Activated CD8-positive, alpha-beta memory T cell treated with anti-CD3 and anti-CD28 coated beads for 4 hours (primary cell): ENCODE measurements at places on chromosomes 4 and X.

DNA sequence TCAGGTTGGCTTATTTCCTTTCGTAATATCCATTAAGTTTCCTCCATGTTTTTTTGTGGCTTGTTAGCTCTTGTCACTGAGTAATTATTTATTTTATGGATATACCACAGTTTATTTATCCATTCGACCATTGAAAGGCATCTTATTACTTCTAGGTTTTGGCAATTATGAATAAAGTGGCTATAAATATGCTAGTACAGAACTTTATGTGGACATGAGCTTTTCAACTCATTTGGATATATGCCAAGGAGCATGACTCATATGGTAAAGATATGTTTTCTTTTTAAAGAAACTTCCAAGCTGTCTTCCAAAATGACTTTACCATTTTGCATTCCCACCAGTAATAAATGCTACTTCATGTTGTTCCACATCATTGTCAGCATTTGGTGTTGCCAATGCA is 803.6 kb downstream of the GLUD2 start:
- no peak for DNase-seq

DNA sequence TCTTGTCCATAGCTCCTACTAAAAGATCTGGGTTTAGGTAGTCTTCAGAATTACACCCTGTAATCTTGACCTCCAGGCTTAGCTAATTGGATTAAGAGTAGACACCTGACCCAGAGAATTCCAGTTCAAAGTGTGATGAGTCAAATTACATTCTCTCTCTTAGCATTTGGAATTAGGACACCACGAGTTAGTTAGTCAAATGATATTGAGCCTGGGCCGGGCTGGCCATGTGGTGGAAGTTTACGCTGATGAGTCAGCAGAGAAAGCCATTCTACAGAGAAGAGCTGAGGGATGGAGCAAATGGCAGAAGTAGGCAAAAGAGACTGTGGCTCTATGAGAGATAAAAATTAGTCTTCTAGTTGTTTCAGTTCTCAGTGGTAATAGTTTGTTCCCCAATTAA is 31.1 kb downstream of the CEP44 start:
- no peak for DNase-seq

DNA sequence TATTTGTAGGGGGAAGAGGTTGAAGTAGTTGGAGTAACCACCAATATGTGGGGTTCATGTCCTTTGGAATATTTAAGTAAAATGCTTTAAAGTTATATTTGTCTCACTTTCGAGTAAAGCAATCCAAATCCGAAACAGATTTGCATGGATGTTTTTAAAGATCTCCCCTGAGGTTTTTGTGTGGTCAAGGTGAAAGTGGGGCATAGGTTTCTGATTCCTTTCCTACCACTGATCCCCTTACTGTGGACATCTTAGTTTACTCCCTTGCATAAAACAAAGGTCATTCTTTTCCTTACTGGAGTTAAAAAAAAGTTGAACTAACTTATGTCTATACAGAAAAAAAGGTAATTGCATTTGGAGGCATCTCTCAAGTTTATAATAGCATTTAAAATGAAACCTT is 71.9 kb upstream of the PHOX2B start:
- no peak for DNase-seq

- no peak for DNase-seq
These were observed 729.3 kb upstream of the ACTRT1 start for GRCh38 chrX:128781506-128781905.

- no peak for DNase-seq
These were observed 48.6 kb upstream of the PARM1 start for GRCh38 chr4:74884266-74884665.

GRCh38 chrX:70087857-70088630 is 25.8 kb downstream of the OTUD6A start:
- no peak for DNase-seq

DNA sequence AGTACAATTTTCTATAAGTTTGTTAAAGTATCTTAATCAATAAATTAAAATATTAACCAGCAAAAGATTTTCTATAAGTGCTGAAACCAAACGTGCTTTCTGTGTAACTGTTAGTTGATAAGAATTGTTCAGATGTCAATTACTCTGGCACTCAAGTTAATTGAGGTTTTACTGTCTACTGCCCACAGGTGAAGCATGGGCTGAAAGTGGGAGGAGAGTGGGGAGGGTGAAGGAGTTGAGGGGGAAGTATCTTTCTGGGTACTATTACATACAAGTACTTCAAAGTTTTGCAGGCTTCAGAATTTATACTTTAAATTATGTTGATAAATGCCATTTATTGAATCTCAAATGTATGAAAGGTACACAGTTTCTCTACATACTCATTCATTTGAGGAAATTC is 19.1 kb upstream of the CXCL3 start:
- no peak for DNase-seq

GRCh38 chr4:169024762-169025161 is 14.7 kb upstream of the CBR4 start:
- DNase-seq, result no peak

DNA sequence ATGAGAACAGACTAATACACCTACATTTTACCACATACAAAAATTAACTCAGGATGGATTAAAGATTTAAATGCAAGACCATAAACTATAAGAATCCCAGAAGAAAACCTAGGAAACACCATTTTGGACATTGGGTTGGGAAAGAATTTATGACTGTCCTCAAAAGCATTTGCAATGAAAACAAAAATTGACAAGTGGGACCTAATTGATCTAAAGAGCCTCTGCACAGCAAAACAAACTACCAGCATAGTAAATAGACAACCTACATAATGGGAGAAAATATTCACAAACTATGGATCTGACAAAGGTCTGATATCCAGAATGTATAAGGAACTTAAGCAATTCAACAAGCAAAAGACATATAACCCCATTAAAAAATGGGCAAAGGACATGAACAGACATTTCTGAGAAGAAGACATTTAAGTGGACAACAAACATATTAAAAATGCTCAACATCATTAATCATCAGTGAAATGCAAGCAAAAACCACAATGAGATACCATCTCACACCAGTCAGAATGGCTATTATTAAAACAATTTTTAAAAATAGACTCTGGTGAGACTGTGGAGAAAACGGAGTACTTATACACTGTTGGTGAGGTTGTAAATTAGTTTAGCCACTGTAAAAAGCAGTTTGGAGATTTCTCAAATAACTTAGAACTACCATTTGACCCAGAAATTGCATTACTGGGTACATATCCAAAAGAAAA is 221.7 kb upstream of the DIPK2B start:
- no peak for DNase-seq

GRCh38 chr4:1480720-1481119 is 74.5 kb upstream of the NKX1-1 start:
- DNase-seq, result no peak

GRCh38 chrX:20680998-20681397 is 414.3 kb upstream of the RPS6KA3 start:
- no peak for DNase-seq

DNA sequence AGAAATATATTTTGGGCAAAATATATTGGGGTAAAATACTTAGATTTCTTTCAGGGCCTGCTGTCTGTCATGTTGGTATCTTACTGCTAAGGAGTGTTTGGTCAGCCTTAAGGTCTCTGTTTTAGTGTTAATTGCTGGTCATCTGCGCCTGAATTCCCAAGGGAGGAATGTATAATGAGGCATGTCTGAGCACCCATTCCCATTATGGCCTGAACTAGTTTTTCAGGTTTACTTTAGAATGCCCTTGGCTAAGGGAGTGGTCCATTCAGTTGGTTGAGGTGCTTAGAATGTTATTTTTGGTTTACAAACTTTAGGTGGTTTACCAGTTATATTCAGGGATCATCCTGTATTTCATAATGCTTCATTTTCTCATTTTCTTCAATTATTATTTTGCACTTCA is 125.9 kb downstream of the CFAP299 start:
- no peak for DNase-seq

- no peak for DNase-seq
These were observed 16.4 kb upstream of the PRSS48 start for GRCh38 chr4:151260526-151260925.

GRCh38 chr4:26955241-26955640 is 94.6 kb downstream of the STIM2 start:
- no peak for DNase-seq

DNA sequence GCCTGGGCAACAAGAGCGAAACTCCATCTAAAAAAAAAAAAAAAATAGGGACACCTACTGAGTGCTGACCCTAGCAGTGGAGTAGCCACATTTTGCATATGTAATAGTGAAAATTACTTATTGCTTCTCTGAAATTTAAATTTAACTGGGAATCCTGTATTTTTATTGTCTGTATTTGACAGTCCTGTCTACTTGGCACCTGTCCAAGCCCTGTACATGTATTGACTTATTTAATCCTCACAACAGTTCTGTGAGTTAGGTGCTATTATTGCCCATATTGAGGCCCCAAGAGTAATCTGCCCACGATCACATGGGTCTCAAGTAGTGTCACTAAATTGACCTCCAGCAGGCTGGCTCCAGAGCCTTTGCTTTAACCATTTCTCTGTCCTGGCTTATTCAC is 81.6 kb downstream of the WDR19 start:
- no peak for DNase-seq

DNA sequence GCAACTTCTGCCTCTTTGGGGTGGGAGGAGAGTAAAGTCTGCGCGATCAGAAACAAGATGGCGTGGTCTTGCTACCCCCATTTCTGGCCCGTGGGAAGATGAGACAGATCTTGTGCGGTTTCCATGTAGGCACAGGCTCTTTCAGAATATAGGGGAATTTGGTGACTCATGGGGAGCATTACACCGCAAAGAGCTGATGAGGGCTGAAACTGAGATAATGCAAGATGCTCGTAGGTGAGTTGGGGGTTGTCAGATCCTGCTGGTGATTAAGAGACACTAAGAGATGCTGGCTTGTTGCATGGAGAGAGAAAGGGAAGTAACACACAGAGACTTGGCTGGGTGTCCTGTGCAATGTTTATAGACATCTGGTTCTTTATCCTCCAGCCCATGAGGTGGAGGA is 1.5 kb downstream of the EVC start:
- DNase-seq, result no peak

GRCh38 chr4:137446071-137446470 is 86.2 kb downstream of the PCDH18 start:
- DNase-seq, result no peak

- DNase-seq, result no peak
These were observed 214.2 kb upstream of the PCDH10 start for GRCh38 chr4:132934911-132935310.

GRCh38 chrX:15908603-15909290 is 54.1 kb upstream of the AP1S2 start:
- no peak for DNase-seq

GRCh38 chr4:145251391-145251790 is 71.0 kb upstream of the OTUD4 start:
- DNase-seq, result no peak

DNA sequence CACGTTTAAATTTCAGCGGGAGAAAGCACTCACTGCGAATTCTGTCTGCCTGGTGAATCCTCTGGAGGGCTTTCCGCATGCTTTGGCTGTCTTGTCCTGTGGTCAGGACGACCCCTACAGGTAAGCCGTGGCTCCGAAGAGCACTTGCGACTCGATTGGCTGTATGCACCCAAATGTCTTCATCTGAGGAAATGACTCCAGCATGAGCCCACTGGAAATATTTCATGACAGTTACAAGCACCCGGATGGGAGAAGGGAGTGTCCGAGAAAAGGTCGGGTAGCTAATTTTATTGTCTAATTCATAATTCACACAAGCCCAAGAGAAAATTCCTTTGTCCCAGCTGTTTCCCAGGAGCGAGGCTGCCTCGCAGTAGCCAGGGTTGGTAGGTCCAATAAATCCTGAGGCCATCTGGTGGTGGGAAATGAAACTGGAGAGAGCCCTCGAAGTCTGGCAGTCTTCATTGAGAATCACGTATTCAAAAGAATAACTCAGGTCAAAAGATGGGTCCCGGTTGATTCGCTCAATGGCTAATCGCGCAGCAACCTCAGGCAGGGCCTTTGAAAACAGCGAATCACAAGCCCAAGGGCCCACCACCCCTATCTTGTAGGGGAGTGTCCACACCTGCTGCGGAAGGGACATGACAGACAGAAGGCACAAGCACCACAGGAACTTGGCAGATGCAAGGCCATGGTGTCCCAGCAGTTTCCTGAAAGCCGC is 6.6 kb downstream of the GUCY2F start:
- DNase-seq, result no peak

DNA sequence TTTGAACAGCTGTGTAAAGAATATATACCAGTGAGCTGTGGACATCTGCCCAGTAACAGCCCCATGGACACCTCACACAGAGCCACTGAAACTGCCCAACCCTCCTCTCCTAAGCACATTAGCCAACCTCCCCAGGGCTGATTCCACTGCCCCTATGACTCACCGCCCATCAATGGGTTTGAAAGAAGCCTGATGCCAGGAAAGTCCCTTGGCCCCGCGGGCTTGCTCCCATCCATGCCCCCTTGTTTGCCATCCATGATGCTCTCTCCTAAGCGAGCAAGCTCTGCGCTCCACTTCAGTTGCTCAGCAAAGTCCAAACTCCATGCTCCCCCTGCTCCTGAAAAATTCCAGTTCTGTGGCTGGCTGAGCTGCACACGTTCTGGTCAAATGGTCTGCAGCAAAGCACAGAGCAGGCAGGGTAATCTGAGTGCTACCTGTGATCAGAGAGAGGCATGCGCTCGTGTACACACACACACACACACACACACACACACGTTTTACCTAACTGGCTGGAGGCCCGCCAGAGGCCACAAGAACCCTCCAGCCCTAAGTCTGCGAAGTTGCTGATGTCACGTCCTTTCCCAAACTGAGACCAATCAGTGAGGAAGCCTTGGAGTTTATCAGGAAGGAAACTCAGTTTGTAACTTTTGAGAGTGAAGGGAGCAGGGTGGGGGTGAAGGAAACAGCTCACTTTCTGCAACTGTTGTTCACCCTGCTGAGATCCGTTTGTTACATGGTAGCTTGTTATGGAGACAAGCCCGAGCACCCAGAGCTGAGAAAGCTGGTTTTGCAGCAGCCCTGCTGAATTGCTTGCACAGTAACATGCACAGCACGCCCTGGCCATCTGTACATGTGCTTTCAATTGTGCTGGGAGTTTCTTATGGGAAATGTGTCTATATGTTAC is at the start of gene ASB9:
ASB9 (minus strand) TSS at position 466 of the 904 bp plus-strand sequence; CDS start at position 257, 209 bp downstream.
- no peak for DNase-seq

DNA sequence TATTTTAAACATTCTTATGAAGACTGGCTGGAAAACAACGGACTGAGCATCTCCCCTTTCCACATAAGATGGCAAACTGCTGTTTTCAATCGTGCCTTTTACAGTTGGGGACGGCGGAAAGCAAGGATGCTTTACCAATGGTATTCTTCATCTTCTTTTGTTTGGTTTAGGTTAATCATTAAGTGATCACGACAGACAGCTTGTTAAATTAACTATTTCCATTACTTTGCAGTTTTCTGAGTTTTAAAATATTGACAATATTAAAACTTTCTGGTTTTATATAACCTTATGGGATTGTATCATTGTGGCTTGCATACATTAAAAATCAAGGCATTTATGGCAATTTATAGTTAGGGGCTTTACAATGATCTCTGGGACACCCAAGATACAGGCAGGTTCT is 3.8 kb downstream of the MBTPS2 start:
- no peak for DNase-seq

DNA sequence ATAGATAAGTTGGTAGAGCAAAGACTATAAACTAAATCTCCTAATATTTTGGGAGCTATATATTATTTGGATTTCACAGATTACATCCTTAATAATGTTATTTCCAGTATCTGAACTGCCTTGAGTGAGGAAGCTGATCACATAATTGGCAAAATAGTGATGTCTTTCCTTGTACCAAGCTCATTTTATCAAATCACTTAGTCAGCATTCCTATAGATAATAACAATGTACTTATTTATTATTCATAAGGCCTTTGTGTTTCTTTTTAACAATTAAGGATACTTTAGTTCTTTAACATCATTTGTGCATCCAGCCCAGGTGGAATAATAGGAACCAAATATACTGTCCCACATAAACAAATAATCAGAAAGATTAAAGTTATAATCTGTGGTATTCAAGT is 1093.6 kb downstream of the PCDH18 start:
- DNase-seq, result no peak

GRCh38 chr4:41164405-41164804 is 49.9 kb downstream of the APBB2 start:
- DNase-seq, result no peak
